ENCODE measurements at places on chromosomes 5 and 9. TPM values are rescaled to one million over a fixed set of nuclear protein-coding genes. Genes with fewer than 3 reads are reported as not detected.

GRCh38 chr5:17069995-17070511 lies 134.0 kb upstream of the MYO10 start:
- no peak for DNase-seq

The LRRC19 gene
- not detected for total RNA-seq

DNA sequence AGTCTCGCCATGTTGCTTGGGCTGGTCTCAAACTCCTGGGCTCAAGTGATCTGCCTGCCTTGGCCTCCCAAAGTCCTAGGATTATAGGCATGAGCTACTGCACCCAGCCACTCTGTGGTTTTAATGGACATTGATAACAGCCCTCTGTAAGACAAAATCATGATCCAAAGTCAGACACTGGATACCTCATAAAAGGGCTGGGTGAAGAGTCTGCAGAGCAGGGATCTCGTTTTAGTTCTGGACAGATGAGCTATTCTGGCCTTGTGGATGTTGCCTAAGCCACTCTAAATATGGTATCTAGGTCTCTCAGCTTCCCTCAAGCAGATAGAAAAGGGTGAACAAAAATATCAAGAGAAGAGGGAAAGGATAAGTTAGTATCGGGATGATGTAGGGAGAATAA lies 133.4 kb upstream of the OSMR start:
- DNase-seq: no peak

DNA sequence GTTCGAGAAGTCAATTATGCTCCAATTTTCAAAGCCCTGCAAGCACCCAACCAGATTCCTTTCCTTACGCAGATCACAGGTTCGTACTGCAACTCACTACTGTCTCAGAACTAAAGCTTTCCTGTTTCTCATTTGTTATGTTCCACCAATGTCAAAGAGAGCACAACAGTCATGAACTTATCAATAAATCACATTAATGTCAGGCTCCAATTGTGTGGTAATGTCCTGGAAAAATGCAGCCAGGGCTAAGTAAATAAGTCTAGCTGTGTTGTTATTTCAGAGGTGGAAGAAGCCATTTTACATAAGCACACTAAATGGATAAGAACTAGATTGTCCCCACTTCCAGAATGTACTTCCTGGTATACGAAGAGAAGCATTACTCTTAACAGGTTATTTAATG lies 488.6 kb upstream of the PTGER4 start:
- no peak for DNase-seq

DNA sequence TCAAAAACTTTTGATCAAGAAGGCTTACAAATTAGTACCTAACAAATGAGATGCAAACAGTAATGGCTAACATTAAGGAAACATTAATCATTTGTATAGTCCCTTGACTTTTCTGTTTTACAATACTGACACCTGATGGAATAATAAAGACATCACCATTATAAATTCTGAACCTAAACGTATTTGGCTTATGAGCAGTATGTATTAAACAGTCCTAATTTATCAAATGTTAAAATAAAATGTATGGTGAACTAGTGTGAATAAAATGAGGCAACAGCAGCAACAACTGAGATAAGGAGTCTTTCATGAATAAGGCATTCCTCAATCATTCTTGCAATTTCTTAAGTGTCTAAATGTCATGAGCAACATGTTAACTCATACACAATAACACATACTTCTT lies 6.0 kb downstream of the PUM3 start:
- DNase-seq: no peak

The FEM1C gene
- 24.5 TPM for total RNA-seq

DNA sequence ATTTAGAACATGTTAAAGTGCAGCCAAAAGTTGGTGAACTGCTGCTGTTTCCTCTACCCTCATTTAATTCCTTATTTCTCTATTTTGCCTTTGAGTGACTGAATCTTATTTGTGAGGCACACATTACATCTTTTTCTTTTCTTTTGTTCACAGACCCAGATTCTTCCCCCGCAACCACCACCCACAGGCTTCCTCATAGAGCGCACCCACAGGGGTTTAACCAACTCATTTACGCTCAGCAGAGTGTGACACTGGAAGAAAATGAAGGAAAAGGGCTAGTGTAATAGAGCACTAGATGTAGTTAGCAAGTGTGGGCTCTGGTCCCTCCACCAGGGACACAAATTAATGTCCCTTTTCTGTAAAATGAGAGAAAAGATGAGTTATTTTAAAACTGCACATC lies 200.7 kb downstream of the PARP8 start:
- no peak for DNase-seq

DNA sequence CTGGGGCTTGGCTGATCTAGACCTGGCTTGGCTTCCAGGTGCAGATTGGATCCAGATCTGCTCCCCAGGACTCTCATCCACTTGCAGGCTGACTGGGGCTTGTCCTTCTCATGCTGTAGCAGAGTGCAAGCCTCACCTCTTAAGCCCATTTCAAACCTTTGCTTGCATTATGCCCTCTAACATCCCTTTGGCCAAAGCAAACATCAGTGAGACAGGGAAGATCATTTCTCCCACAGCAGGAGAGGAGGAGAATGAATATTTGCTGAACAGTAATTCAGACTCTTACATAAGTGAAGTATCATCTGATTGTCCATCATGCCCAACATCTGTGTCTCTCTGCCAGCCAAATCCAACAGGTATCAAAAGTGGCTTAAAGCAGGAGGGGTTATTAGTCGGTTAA lies 194.9 kb downstream of the C9orf152 start:
- no peak for DNase-seq

DNA sequence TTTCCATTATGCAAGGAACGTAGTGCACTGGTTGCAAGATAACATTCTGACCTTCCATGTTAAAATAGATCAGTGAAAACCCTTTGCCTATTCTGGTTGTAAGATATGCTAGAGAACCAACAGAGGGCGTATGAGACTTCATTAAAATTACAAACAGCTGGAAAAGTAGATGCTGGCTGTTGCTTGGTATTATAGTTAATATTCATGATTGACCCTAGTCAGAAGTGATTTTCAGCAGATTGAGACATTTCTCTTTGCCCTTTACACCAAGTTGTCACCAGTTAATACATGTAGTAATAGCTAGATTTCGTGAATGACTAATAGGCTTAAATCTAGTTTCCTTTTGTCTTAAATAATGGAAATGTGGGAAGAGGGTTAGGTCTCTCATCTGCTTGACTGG lies 13.8 kb upstream of the FGF18 start:
- DNase-seq: no peak

The OR1J2 gene
- not detected for total RNA-seq

The DBH gene
- 1.2 TPM for total RNA-seq

All from tibial nerve (tissue), 4 donors.